ENCODE measurements at places on chromosomes 7 and 10. TPM values are rescaled to one million over a fixed set of nuclear protein-coding genes. Genes with fewer than 3 reads are reported as not detected.

The NUTM2E gene
- 0.18 TPM for total RNA-seq

The WDR86 gene
- 0.50 TPM for total RNA-seq

The AGAP5 gene
- 9.3 TPM for total RNA-seq

The CALN1 gene
- not detected for total RNA-seq

The AGR2 gene
- total RNA-seq = not detected

The MMP21 gene
- not detected for total RNA-seq

Measured in activated CD4-positive, alpha-beta memory T cell treated with anti-CD3 and anti-CD28 coated beads, Interleukin-2, amount 10 ng/mL, durations not matched to agents 7 days and 5 days (primary cell).